Activated T-helper 17 cell treated with anti-CD3 and anti-CD28 coated beads, Interleukin-2, amount 50 U/mL, for 72 hours (primary cell): ENCODE measurements at places on chromosomes 7 and 10.

DNA sequence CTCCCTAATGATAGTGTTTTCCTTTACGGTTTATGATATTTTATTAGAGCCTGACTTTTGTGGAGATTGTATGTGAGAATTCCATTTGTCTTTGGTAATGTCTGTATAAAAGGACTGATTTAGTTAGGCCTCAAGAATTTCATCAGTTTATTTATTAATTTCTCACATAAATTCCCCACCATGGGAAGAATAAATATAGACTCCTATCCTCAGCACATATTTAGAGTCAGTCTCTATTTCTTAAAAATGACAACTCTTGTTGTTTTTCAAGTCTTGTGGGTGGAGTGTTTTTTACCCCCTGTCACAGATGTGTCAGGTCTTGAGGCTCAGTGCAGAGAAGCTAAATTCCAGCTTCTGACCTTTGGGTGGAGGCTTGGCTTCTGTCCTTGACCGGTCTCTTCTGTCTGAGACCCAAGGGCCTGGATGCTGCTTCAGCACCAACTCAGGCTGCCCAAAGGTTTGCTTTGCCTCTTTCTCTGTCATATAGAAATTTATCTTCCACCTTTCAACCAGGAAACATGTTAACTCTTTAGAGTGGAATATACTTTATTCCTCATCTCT lies 117.3 kb upstream of the INHBA start:
- no peak for ATAC-seq

DNA sequence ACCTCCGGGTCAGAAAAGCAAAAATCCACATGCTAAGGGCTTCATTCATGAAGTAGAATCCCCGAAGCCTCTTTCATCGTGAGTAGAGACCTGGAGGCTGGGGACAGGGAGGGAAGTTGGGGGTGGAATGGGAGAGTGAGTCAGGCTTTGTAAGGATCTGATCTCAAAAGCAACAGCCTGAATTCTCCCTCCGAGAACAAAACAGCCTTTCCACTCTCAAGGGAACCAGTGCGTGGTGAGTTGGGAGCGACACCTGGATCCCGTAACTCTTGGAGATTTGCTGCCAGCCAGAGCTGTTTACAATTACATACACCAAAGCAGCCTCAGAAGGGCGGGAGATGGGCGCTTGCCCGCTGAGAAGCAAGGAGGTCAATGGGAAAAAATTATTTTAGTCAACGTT lies 10.8 kb downstream of the AFAP1L2 start:
- ATAC-seq: no peak

DNA sequence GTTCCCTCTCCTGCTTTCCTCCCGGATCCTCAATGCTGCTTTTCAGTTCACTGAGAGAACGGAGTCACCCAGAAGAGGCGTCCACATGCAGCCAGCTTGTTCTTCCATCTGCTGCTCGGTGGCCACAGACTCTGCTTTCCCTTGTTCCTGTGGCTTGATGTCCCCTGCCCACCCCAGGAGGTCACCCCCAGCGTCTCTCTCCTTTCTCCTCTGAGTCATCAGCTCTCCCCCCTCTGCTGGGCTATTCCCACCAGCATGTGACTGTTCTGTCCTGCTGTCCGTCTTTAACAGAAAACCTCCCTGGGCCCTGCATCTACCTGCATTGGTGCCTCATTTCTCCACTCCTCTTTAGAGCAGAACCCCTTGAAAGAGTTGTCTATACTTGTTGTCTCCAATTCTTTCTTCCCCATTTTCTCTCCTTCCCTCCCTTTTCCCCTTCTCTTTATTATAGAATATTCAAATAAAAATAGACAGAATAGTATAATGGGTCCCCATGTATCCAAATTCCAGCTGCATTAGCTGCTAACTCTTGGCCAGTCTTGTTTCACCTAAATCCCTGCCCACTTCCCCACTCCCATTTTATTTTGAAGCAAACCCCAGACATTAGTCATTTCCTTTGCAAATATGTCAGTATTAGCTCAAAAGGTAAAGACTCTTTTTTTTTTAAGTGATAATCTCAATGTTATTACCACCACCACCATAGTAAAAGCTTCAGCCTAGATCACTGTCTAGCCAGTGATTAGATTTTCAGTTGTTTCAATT lies 4.1 kb downstream of the ZNF282 start:
- no peak for ATAC-seq

GRCh38 chr7:28759475-28759971 lies 198.6 kb downstream of the TRIL start:
- ATAC-seq: no peak

DNA sequence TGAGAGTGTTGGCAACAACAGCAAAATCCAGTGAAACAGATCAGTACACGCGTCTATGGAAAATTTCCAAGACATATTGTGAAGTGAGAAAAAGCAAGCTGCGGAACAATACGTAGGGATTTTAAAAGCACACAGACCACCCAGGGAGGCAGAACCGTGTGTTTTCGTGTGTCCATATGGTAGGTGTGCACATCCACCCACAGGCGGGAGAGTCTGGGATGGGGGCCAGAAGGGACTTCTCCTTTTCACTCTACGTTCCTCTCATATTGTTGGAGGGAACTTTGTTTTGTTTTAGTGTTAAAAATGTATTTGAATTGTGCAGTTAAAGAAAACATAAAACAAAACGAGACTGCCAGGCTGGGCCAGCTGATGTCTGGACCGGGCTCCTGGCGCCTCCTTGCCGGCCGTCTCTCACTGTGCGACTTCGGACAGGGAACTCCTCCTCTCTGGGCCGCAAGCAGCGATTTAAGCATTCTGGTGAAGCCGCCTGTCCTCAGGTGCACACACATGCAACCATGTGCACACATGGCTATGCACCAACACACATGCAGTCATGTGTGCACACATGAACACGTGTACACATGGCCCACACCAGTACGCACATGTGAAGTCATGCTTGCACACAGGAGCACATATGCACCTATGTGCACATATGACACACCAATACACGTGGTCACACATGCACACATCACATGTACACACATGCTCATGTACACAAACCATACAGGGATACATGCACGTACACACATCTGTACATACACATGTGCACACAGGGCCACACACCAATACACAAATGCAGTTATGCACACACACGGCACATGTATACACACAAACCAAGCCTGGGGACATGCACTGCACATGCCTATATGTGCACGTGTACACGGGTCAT lies 141.1 kb downstream of the ELFN1 start:
- ATAC-seq: no peak

GRCh38 chr10:113240736-113241135 lies 290.7 kb downstream of the TCF7L2 start:
- no peak for ATAC-seq

- no peak for ATAC-seq
These were observed 764.9 kb downstream of the GRM8 start for GRCh38 chr7:126487728-126488442.

GRCh38 chr10:122047560-122047959 lies 58.6 kb downstream of the TACC2 start:
- no peak for ATAC-seq

GRCh38 chr10:129101232-129101980 lies 365.6 kb upstream of the MGMT start:
- ATAC-seq: no peak

- ATAC-seq: peak; percentile 48
These were observed 30.2 kb upstream of the ABI1 start for GRCh38 chr10:26890956-26891355.
